ENCODE measurements at places on chromosomes 6 and 20. TPM values are rescaled to one million over a fixed set of nuclear protein-coding genes. Genes with fewer than 3 reads are reported as not detected.

DNA sequence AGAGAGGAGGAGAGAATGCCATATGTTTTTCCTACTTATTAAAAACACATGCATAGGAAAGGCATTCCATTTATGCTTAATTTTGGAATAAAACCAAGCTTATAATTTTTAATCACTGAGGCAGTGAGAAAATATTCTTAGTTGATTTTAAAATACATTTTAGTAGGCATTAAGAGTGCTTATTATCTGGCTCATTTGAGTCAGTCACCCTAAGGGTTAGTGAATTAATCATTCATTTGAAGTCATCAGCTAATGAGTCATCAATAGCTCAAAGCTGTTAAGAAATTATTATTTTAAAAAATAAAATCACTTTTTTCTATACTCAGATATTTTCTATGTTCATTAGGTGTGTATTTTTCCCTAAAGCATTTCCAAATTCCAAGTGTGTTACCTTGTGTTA, 81.6 kb downstream of the TMEM200A start:
- DNase-seq: no peak

DNA sequence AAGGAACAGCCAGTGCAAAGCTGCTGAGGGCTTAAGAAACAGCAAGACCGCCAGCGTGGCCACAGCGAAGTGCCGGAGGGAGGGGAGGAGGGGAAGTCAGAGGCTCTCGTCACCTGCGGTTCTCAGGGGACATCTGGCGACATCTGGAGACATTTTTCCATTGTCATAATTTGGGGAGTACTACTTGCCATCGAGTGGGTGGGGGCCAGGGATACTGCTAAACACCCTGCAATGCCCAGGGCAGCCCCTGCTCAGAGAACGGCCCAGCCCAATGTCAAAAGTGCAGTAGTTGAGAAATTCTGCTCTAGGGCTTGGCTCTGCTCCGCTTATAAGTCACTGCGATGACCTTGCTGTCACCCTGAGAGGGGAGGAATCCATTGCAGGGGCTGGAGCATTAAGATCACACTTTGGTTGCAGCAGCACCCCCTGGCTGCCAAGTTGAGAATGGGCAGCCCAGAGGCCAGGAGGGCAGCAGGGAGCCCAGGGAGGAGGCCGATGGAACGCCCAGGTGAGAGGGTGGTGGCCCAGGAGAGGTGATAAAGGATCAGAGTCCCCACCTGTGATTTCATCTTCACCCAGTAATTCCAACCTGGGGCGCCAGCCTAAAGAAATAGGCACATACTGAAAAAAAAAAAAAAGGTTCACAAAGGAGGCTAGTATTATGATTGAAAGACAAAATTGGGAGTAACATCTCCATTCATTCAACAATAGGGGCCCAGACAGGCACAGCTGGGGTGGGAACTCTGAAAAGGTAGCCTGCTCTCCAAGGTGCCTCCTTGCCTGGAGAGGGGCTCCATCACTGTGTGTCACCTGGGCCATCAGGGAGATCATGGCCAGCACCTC, 218.2 kb downstream of the BMP7 start:
- DNase-seq: no peak

DNA sequence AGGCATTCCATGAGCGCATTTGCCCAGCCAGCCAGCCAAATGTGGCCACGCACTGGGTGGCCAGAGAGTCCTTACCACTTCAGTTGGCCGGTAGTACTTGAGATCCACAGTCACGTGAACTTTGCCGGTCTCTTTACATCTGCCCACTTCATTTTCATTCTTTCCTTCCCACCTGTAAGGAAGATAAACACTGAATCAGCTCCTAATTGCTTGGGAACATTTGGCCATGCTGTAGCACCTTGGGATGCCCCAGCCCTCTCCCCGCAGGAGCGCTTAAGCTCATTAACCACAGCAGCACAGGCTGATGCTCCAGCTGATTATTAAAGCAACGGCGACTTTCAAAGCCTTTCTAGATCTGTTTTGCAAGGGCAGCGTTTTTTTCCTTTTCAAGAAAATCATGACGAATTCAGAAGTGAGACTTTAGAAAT, 116.6 kb downstream of the FOXC1 start:
- DNase-seq: no peak

GRCh38 chr6:104684911-104685415, 174.8 kb downstream of the HACE1 start:
- no peak for DNase-seq

DNA sequence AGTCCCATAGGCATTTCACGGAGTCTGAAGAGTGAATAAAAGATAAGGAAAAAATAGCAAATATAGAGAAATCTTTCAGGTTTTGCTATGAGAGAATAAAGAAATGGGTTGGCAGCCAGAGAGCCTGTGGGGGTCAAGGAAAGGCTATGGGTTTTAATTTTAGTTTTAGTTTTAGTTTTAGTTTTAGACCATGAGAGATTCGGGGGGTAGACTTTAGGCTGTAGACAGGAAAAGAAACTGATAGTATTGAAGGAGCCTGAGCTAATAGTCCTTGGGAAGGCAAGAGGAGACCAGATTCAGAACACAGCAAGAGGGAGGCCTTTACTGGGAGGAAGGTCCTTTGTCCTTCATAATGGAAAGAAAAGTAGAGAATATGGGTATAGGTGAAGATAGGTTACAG, 19.3 kb downstream of the DOP1A start:
- no peak for DNase-seq

- no peak for DNase-seq
Measured at GRCh38 chr20:4665591-4665990, 56.1 kb upstream of the PRND start.

GRCh38 chr20:53847837-53848170, 222.6 kb downstream of the BCAS1 start:
- DNase-seq: no peak

DNA sequence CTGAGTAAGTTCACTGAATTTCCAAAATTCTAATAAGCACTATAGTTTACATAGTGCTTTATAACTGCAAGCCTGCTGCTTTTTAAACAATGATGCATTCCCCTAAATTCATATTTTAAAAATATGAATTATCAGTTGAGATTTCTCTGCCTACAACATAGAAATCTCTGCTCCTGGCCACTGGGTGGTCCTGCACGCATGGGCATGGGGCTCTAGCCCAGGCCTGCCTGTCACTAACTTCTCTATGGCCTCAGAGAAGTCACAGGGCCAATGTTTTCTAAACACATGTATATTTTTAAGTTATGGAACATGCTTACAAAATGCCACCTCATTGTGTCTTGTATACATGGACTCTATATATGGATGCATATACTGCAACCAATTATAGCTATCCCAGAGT, 211.0 kb downstream of the FOXC1 start:
- no peak for DNase-seq

DNA sequence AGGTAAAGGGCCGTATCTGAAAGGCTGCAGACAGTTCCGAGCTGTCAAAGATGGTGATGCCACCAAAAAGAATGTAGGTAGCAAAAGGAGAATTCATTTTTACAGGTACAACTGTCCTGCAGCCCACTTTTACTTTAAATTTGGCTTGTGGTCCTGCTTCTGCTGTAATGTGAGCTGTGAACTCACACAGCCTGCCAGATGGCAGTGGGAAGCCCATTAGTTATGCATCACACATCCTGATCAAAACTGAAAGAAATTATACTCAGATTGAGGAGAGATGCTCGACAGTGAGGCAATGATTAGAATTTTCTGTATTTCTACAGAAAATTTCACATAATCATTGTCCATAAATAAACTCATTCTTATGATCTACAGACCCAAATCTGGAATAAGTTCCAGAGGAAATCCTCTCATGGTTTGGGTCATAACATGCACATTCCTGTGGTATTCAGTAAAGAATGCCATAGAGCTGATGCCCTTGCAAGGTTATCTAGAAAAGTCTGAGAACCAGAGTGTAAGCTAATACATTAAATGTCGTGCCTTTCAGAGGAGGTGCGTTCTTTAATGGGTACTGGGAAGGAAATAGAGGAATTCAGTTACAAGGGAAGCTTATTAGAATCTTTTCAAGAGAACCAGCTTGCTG, 23.9 kb upstream of the E2F3 start:
- peak; percentile 53 for DNase-seq

GRCh38 chr20:63751471-63752271, 12.1 kb downstream of the SLC2A4RG start:
- no peak for DNase-seq

GRCh38 chr6:56953597-56954402, 1.1 kb upstream of the BEND6 start:
- no peak for DNase-seq

DNA sequence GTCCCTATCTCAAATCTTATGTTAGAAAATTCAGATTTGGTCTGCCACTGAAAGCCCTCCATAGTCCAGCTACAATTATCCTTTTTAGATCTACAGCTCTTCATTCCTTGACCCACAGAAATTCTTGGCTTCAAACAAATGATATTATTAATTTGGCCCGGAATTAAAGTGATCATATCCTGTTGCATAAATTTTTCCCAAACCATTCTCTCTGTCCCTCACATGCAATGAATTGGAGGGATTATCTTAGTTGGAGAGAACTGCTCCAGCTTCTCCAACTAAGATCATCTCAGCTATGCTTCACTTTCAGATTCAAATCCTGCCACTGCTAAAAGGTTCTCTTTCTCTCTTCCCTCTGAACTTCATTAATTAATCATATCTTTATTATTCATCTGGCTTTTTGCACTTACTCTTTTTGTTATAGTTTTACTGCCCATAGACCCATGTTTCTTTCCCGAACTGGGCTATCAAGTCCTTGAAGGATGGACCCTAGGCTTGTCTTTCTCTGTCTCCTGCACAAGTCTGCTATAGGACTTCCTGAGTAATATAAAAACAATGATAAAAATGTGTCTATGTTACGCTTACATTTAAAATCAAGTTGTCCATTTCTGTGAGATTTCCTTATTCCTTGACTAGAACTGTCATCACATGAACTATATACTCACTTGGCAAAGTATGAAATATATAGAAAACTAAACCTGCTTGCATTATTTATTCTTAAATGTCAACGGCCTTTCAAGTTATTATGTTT, 493.9 kb upstream of the MARCKS start:
- DNase-seq: no peak

DNA sequence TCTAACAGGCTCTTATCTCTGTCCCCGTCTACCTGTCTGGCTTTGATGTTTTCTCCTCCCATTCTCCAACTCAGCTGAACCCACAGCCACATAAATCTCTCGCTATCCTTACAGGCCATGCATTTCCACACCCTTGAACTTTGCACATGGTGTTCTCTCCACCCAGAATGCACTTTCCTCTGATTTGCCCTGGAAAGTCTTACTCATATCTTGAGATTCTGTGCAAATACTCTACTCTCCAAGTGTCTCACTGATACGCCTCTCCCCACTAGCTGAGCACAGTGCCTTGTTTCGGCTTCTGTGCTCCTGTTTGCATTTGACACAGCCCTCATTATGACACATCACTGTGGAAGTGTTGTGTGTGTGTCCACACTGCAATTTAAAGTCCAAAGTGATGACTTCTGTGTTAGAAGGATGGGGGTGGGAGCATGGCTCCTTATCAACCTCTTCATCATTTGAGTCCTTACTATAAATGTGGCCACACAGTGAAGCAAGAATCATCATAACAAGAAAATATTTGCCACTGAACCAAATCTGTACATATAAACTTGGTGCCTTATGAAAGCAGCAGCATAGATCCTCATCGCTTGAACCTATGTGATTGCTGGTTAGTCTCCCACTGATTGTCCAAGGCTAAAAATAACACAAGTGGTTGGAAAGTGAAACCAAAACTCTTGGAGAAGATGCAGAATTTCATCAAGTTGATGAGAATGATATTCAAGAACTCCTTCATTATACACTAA, 5.5 kb upstream of the PRELID3B start:
- DNase-seq: no peak

- DNase-seq: no peak
Measured at GRCh38 chr20:3777716-3778629, 3.3 kb downstream of the SPEF1 start.

DNA sequence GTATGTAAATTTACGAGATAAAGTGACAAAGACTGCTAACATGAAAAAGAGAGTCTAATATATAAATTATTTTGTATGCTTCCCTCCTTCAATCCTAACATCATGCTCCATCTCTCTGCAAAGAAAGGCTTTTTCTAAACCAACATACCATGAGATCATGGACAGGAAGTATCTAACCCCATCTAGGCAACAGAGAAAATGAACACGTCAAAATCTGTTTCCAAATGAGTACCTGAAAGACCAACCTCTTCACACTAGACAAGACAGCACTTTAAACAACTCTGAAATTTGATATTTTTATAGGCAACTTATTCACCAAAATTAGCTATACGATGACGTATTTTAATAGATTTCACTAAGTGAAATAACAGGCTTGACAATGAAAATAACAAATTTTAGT, 54.6 kb downstream of the MAN1A1 start:
- no peak for DNase-seq

DNA sequence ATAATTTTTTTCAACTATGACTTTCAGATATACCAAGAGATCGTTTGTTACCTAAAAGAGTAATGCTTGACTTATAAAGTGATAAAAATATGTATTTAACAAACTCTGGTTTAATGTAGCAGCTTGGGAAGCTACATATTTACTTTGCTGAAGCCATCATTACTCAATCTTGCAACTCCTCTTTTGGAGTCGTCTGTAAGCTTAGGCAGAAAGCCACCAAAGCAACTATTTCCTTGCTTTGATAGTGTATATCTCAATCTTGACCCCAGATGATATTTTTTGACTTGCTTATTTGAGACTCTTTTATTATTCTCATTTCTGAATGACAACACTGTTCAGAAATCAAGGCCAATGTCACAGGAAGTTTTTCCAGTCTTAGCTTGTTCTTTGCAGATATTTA, 183.0 kb downstream of the SAMD5 start:
- no peak for DNase-seq

DNA sequence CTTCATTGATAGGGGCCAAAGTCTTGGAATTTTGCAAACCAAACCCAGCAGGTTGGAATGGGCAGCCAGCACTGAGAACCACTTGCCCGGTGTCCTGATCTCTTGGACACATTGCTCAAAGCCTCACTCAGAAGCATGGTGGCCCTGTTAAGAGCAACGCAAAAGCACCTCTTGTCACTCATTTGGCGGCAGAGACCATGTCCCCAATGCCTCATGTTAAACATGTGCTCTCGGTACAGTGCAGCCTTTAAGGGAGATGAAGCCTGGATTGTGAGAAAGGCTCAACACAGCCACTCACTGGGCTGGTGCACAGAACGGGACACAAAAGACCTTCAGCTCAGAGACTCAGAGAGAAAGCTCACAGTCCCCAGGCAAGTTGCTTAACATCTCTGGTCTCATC, 298.4 kb upstream of the PRDM1 start:
- no peak for DNase-seq

DNA sequence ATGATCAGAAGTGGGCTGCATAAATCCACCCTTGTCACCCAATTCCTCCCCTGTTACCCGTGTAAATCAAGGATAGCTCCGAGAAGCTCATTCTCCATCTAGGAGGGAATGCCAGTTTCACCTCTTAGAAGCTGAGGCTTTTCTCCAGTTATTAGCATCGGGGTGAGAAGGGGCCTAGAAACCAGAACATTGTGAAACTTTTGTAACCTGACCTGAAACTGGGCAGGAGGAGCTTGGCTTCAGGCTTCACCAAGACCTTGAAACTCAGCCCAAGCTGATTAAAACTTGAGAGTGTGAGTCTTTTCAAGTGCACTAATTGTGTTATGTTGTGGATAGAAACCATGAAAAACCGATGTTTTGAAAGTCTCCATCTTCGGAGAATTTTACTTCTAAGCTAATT, 103.1 kb downstream of the BMP2 start:
- no peak for DNase-seq

Gene C6orf52
- polyA plus RNA-seq: 0.74 TPM

Gene ADGRG6
- polyA plus RNA-seq: 11.7 TPM

Gene TFAP2D
- not detected for polyA plus RNA-seq

Gene CYP21A2
- 0.05 TPM for polyA plus RNA-seq

Gene LTV1
- polyA plus RNA-seq: 22.8 TPM

Gene MYMX
- polyA plus RNA-seq: not detected

Gene MAS1
- not detected for polyA plus RNA-seq

Gene BPI
- 0.04 TPM for polyA plus RNA-seq
